ENCODE measurements at places on chromosomes 1 and 21. TPM values are rescaled to one million over a fixed set of nuclear protein-coding genes. Genes with fewer than 3 reads are reported as not detected.

Gene RBBP5
- 39.5 TPM for total RNA-seq

- peaks cover 28% of the 10 kb centered on the region for H3K4me1 ChIP-seq
- H3K27me3 ChIP-seq = no peaks in the 10 kb centered on the region
- H3K36me3 ChIP-seq = no peaks in the 10 kb centered on the region
- DNase-seq = peak; percentile 76
Observed at GRCh38 chr1:244329591-244330317, 122.0 kb downstream of the ADSS2 start.

DNA sequence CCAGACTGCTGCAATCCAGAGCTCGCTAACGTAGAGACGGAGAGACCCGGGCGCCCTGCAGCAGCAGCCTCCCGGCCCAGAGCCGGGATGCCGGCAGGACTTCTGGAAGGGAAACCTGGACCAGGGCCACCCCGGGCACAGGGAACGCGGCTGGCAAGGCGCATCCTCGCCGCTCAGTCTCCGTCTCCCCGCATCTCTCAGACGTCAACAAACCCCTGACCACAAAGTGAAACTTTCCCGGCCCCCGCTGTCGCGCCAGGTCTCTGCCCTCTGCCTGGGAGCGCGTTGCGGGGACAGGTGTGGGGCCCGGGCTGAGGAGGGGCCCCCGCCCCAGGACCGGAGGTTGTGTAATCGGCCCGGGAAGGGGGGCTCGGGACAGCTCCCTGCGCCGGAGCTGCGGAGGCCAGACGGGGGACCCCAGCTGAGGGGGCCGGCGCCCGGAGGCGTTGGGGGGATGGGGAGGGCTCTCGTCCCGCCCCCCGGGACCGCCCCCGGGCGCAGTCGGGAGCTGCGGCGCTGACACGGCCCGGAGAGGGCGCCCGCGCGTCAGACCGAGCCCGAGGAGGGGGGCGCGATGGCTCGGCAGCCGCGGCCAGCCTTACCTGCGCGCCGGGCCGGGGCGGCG is 116.6 kb upstream of the HIVEP3 start:
- H3K27ac ChIP-seq = peak overlapping the region; percentile 47
- no peaks in the 10 kb centered on the region for H3K36me3 ChIP-seq
- H3K27me3 ChIP-seq = no peaks in the 10 kb centered on the region
- H3K4me3 ChIP-seq = peak overlapping the region; percentile 98
- peaks cover 20% of the 10 kb centered on the region for H3K4me1 ChIP-seq

- peak overlapping the region; percentile 62 for H3K27ac ChIP-seq
- H3K4me1 ChIP-seq = peaks cover 26% of the 10 kb centered on the region
- peak; percentile 27 for DNase-seq
- no peaks in the 10 kb centered on the region for H3K27me3 ChIP-seq
- H3K4me3 ChIP-seq = peak overlapping the region; percentile 93
- no peaks in the 10 kb centered on the region for H3K36me3 ChIP-seq
Observed at GRCh38 chr1:109547463-109548320, 723 bp upstream of the GNAI3 start.

All from PC-3 (cell line).